Neural crest cell (in vitro differentiated cells): ENCODE measurements at places on chromosomes 2 and 18. TPM values are rescaled to one million over a fixed set of nuclear protein-coding genes. Genes with fewer than 3 reads are reported as not detected.
A peak's percentile ranks its signal among the peaks of the same experiment; 100 is the strongest.

Gene MAPK4
- total RNA-seq, result 9.1 and 9.3 TPM in 2 replicates

Gene GLI2
- 48.8 and 49.1 TPM in 2 replicates for total RNA-seq

Gene IL37
- total RNA-seq, result 0.40 TPM in 1 of 2 replicates, not detected in the other

Gene TANK
- 25.7 and 30.2 TPM in 2 replicates for total RNA-seq

Gene CYRIA
- 10.2 and 11.1 TPM in 2 replicates for total RNA-seq

Gene ZSCAN30
- 14.6 and 15.4 TPM in 2 replicates for total RNA-seq

Gene SYT4
- total RNA-seq, result 7.0 and 8.2 TPM in 2 replicates

GRCh38 chr18:39421276-39421675 is 1855.7 kb upstream of the CELF4 start:
- DNase-seq, result no peak
- H3K27ac ChIP-seq, result no peak overlapping the region
- no peak overlapping the region for H3K4me3 ChIP-seq
- no peaks in the 10 kb centered on the region for H3K4me1 ChIP-seq
- H3K27me3 ChIP-seq, result no peaks in the 10 kb centered on the region
- H3K36me3 ChIP-seq, result peaks cover 5% of the 10 kb centered on the region

GRCh38 chr2:190950566-190950991 is 63.4 kb downstream of the STAT1 start:
- no peaks in the 10 kb centered on the region for H3K36me3 ChIP-seq
- no peak for DNase-seq
- H3K4me3 ChIP-seq, result no peak overlapping the region
- H3K4me1 ChIP-seq, result no peaks in the 10 kb centered on the region
- H3K27ac ChIP-seq, result no peak overlapping the region

DNA sequence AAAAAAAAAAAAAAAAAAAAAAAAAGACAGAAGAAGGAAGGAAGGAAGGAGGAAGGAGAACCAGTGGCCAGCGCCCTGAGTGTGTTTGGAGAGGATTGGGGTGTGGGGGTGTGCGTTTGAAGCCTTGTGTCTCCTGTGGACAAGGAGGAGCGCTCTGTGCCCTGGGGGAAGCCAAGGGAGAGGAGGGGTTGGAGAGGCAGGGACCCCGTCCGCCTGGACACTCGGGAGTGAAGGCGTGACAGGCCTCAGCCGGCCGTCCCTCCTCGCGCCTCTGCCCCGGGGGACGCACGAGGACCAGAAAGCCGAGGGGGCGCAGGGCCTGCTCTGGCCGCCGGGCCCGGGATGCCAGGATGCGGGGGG is 44.9 kb downstream of the SERTAD2 start:
- H3K4me1 ChIP-seq, result peaks cover 12% of the 10 kb centered on the region
- DNase-seq, result peak; percentile 34
- peak overlapping the region; percentile 27 for H3K27ac ChIP-seq
- peaks cover 11% of the 10 kb centered on the region for H3K27me3 ChIP-seq
- no peaks in the 10 kb centered on the region for H3K36me3 ChIP-seq
- H3K4me3 ChIP-seq, result no peak overlapping the region

- H3K4me1 ChIP-seq, result peaks cover 28% of the 10 kb centered on the region
- H3K27me3 ChIP-seq, result no peaks in the 10 kb centered on the region
- H3K4me3 ChIP-seq, result no peak overlapping the region
- H3K27ac ChIP-seq, result peak overlapping the region; percentile 16
Observed at GRCh38 chr2:188414869-188415753, 123.4 kb downstream of the GULP1 start.

GRCh38 chr18:57027190-57027708 is 119.6 kb upstream of the BOD1L2 start:
- no peak overlapping the region for H3K27ac ChIP-seq
- no peak overlapping the region for H3K4me3 ChIP-seq
- H3K4me1 ChIP-seq, result peaks cover 9% of the 10 kb centered on the region
- DNase-seq, result no peak
- peaks cover 7% of the 10 kb centered on the region for H3K36me3 ChIP-seq
- no peaks in the 10 kb centered on the region for H3K27me3 ChIP-seq

DNA sequence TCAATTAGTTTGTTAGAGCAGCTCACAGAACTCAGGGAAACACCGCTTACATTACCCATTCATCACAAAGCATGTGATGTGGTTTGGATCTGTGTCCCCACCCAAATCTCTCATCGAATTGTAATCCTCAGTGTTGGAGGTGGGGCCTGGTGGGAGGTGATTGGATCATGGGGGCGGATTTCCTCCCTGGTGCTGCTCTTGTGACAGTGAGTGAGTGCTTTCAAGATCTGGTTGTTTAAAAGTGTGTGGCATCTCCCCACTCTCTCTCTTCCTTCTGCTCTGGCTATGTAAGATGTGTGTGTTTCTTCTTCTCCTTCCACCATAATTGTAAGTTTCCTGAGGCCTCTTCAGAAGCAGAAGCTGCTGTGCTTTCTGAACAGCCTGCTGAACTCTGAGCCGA is 63.5 kb upstream of the AGPS start:
- no peaks in the 10 kb centered on the region for H3K36me3 ChIP-seq
- H3K27ac ChIP-seq, result no peak overlapping the region
- H3K27me3 ChIP-seq, result no peaks in the 10 kb centered on the region
- no peak for DNase-seq

GRCh38 chr2:158011055-158011771 is 90.5 kb upstream of the UPP2 start:
- no peak overlapping the region for H3K4me3 ChIP-seq
- H3K27ac ChIP-seq, result no peak overlapping the region
- peaks cover 29% of the 10 kb centered on the region for H3K27me3 ChIP-seq
- H3K36me3 ChIP-seq, result no peaks in the 10 kb centered on the region

- no peak overlapping the region for H3K27ac ChIP-seq
- no peaks in the 10 kb centered on the region for H3K36me3 ChIP-seq
- DNase-seq, result no peak
Observed at GRCh38 chr2:12935796-12936195, 219.1 kb downstream of the TRIB2 start.

DNA sequence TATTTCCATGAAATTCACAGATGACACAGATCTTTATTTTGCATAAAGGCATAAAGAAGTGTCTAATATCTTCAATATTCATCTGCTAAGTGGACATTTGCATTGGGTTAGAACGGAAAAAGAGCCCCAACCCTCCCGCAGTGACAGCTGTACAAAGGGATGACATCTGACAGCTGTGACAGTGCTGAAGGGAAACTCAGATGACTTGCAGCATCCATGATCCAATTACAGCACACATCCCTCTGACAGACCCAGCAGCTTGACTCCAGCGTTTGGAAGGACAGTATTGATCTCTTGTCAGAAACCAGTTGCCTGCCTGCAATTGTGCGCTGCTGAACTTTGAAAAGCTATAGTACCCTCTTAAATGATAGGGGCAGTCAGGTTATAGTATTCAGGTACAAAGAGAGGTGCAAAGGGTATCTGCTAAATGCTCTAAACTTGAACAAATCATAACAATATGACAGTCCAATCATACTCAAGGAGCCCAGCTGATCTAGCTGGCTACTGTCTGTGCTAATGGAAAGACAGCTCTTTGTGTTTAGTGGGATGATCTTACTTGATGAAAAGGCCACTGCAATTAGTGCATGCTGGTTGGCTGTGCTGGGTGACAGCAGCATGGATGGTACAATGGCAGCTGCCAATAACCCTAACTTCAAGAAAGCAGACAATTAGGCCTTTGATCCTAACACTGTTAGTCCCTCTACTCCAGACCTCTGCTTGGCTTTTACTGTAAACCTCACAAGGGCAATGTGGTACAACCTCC is 599.2 kb downstream of the NR4A2 start:
- H3K27ac ChIP-seq, result no peak overlapping the region
- no peaks in the 10 kb centered on the region for H3K27me3 ChIP-seq
- H3K36me3 ChIP-seq, result no peaks in the 10 kb centered on the region
- H3K4me3 ChIP-seq, result peak overlapping the region; percentile 6

GRCh38 chr2:45964223-45964841 is 312.9 kb downstream of the PRKCE start:
- no peaks in the 10 kb centered on the region for H3K27me3 ChIP-seq
- H3K27ac ChIP-seq, result no peak overlapping the region
- no peaks in the 10 kb centered on the region for H3K4me1 ChIP-seq
- no peak overlapping the region for H3K4me3 ChIP-seq

- no peaks in the 10 kb centered on the region for H3K36me3 ChIP-seq
- DNase-seq, result no peak
- no peak overlapping the region for H3K27ac ChIP-seq
- H3K4me1 ChIP-seq, result peaks cover 12% of the 10 kb centered on the region
- H3K27me3 ChIP-seq, result no peaks in the 10 kb centered on the region
- no peak overlapping the region for H3K4me3 ChIP-seq
Observed at GRCh38 chr2:197889041-197889440, 84.6 kb downstream of the PLCL1 start.
